ENCODE measurements at places on chromosomes 3 and 15. TPM values are rescaled to one million over a fixed set of nuclear protein-coding genes. Genes with fewer than 3 reads are reported as not detected.

Gene EXD1
- total RNA-seq = not detected

Gene GOLGA8M
- total RNA-seq = 0.82 TPM

Gene LMAN1L
- not detected for total RNA-seq

GRCh38 chr3:136192831-136193230 lies 3.3 kb downstream of the MSL2 start:
- no peak for DNase-seq

DNA sequence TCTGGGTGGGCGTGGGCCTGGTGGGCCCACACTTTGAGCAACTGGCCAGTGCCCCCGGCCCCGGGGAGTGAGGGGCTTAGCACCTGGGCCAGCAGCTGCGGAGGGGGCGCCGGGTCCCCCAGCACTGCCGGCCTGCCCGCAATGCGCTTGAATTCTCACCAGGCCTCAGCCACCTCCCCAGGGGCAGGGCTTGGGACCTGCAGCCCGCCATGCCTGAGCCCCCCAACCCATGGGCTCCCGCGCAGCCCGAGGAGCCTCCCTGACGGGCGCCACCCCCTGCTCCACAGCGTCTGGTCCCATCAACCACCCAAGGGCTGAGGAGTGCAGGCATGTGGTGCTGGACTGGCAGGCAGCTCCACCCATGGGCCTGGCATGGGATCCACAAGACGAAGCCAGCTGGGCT lies 484.3 kb downstream of the UNC13C start:
- DNase-seq = no peak

DNA sequence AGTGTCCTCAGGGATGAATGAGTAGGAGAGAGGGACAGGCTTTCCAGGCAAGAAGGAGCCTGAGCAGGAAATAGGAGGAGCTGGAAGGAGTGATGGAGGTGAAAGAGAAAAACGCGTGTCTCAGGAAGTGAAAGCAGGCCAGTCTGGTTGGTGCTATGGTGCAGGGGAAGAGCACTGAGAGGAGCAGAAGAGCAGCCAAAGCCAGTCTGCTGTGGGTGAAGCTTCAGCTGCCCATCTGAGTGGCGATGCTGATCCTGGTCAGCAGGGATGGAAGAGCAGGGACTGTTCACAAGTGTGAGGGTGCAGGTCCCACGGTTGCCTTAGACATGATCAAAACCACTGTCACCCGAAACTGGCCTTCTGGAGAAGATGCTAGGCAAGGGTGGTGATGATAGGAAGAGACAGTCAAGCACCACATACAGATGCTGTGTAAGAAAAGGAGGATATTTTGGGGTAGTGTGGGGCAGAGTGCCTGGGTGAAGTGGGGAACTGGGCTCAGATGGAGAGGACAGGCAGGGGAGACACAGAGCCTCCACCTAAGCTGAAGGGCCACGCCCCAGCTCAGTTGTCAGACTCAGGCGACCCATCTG lies 5.5 kb upstream of the KY start:
- no peak for DNase-seq

DNA sequence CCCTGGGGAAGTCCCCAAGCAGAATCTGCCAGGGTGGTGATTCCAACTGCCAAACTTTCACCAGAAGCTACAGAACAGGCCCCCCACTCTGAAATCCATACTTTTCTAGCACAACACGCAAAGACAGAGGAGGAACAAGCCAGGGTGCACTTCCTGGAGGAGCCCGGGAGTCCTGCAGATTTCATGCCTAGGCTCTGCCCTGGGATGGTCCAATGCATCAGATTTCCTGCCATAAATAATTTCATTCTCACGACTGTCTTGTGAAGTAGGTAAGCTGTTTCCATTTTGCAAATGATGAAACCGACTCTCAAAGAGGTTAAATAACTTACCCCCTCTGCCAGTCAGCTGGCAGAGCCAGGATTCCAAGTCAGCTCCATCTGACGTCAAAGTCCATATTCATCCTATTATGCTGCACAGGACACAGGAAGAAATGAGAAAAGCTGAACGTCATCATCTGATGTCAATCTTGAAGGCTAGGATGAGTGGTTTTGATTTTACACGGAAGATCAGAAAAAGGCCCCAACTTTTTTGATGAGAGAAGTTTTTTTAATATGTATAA lies 134.8 kb upstream of the IGF1R start:
- DNase-seq = no peak

DNA sequence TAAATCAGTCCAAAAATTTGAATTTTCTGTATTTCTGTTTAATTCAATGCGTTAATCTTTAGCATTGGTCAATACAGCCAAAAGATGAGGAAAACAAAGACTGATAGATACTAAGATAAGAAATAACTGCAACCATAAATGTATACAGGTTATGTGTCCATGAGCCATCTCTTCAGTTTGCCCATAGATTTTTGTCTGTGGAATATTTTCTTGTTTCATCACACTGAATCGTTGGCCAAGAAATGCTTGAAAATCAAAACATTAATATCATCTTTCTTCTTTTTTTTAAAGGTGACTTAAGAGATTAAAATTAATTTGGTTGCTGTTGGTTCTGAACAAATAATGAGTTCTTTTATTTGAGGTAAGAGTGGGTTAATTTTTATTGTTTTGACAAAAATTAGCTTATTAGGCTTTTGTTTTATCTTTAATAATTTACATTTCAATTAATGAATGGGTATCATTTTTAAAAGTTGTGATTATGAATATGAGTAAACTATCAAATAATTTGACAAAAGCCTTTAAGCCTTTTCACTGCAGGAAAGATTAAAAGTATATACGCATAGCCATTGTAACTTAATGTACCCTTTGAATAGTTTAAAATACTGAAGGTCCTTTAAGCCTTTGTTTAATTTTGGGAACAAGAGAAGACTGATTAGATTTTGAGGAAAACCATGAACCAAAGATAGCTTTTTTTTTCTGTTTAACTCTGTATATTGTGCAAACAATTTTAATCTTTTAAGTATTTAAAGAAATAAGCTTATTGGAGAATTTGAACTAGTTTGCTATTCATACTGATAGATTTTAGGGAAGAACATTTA lies 14.7 kb upstream of the CHD2 start:
- no peak for DNase-seq

Gene MELTF
- 4.1 TPM for total RNA-seq

DNA sequence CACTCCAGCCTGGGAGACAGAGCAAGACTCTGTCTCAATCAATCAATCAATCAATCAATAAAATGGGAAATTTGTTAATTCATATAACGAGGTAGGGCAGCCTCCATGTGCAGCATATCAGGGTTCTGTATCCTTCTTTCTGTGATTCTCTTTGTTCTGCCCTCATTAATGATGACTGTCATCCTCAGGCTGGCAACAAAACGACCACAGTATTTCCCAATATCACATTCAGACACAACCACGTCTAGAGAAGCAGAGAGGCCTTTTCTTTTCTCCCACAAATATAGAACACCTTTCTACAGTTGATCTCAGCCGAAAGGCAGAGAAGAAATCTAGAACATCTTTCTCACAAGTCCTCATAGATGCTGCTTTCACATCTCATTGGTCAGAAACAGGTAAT lies 11.2 kb downstream of the CEP19 start:
- DNase-seq = no peak

- no peak for DNase-seq
Measured at GRCh38 chr15:27768732-27769475, 330.2 kb downstream of the OCA2 start.

Gene ARNT2
- 57.1 TPM for total RNA-seq

DNA sequence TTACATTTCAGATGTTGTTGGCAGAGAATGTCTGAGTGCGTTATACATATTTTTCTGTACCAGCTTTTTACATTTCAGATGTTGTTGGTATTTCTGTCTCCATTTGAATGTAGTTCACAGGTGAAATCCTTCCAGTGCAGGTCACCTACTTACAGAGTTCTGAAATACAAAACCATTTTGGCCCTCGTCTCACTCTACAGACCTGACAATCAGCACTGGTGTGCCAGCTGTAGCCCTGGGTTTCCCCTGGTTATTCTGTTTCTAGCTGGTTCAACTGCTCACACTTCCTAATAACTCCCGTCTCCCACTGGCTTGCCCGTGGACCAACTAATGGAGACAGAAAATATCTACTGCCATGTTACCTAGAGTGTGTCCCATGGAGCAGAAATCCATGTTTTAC lies 87.5 kb upstream of the CDIN1 start:
- no peak for DNase-seq

Gene DPPA2
- total RNA-seq = 1.1 TPM

GRCh38 chr15:84603630-84604379 lies 3.0 kb downstream of the ZSCAN2 start:
- no peak for DNase-seq

- no peak for DNase-seq
Measured at GRCh38 chr15:85489773-85490493, 109.5 kb downstream of the AKAP13 start.

DNA sequence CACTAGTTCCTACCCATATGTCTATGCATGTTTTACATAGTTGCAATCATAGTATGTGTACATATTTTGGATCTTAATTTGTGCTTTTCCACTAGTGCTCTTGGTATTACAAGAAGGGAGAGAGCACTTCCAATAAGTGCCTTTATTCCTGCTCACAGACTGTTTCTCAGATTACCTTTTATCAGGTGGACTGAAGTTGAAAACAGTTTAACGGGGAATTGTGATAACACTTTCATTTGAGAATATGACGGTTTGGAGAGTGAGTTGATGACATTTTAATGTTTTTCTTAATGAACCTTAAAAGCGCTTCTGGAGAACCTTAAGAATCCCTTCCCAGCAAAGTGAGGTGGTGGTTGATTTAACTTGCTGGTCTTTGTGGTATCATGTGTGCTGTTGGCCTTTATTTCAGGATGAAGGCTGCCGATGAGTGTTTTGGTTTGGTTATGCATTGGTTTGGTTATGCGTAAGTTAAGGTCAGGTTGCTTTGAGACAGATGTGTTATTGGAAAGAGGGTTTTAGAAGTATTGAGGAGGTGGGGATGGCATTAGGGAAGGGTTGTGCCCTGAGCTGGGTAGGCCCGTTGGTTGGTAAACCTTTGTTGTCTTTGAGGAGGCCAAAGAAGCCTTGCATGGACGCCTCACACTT lies 2.8 kb downstream of the EDEM1 start:
- no peak for DNase-seq

DNA sequence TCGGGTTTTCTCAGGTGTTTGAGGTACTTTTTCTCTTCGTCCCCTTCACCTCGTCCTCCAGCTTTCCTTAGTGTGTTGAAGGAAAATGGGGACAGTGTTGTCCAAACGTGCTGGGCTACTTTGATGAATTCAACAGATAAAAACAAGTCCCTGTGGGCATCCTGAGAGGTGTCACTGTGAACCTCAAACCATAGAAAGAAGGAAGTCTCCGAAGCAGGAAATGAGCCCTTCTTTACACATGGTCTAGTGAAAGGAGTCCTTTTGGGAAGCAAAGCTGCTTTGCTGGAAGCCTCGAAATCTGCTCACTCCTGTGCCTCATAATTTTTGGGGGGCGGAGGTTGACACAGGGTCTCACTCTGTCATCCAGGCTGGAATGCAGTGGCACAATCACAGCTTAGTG lies 10.6 kb downstream of the IL17RB start:
- no peak for DNase-seq

Gene STX19
- not detected for total RNA-seq

DNA sequence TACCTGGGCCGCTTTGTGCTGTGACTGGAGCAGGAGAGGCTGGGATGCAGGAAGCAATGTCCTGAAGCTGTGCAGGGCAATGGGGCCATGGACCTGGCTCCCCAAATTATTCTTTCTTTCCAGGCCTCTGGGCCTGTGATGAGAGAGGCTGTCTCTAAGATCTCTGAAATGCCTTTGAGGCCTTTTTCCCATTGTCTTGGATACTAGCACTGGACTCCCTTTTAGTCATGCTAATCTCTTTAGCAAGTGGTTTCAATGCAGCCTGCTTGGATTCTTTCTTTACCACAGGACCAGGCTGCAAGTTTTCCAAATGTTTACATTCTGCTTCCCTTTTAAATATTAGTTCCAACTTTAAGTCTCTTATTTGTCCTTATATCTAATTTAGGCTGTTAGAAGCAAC lies 64.8 kb upstream of the SGO1 start:
- DNase-seq = no peak

- DNase-seq = no peak
Measured at GRCh38 chr3:132980102-132980501, 58.1 kb upstream of the TMEM108 start.

- no peak for DNase-seq
Measured at GRCh38 chr3:177317247-177317646, 120.0 kb upstream of the TBL1XR1 start.

DNA sequence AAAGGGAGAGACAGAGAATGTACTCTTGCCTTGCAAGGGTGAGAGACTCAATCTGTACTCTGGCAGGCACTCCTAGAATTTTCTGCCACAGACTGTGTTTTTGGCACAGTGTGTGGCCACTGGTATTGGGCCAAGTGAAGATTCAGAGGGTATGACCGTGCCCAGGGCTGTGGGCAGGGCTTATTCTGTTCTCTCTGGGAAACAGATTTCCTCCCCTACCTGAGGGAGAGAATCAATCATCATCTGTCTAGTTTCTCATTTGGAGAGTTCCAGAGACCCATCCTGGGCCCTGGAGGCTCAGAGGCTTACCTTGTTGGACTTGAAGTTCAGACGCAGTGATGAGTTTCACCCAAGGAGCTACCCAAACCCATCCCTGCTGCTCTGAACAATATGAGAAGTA lies 28.2 kb downstream of the CSTA start:
- DNase-seq = no peak

Gene GOLGA8A
- total RNA-seq = 93.4 TPM

Gene TMEM207
- total RNA-seq = not detected

Gene GSK3B
- total RNA-seq = 81.5 TPM

GRCh38 chr3:173173652-173174051 lies 32.6 kb upstream of the SPATA16 start:
- no peak for DNase-seq

DNA sequence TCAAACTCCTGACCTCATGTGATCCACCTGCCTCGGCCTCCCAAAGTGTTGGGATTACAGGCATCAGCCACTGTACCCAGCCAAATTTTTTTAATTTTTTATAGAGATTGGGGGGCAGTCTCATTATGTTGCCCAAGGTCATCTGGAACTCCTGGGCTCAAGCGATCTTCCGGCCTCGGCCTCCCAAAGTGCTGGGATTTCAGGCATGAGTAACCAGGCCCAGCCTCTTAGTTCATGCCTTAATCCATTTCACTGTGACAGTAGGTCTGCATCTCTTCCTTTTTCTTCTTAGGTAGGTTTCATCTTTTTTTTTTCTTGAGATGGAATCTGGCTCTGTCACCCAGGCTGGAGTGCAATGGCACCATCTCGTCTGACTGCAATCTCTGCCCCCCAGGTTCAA lies 37.3 kb upstream of the PPP4R2 start:
- no peak for DNase-seq

- DNase-seq = no peak
Measured at GRCh38 chr3:172096881-172097420, 57.6 kb downstream of the FNDC3B start.

Gene PLA2G4D
- not detected for total RNA-seq

Gene RFTN1
- total RNA-seq = 1.9 TPM

DNA sequence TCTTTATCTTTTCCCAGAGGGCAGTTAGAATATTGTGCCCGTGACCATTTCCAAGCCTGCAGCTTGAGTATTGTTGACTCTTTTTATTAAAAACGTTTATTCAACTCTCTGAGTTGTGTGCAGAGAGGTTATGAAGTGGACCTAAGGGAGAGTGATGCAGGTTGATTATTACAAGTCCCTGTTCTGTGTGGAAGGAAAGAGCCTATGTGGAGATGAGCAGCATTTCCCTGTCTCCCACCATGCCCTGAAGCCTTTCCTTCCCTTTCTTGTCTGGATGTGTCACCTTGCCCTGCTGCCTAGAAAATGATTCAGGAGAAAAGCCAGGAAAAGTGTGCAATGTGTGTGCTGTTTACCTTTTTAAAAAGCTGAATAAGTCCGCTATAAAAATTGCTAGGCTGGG lies 19.4 kb downstream of the ZPLD1 start:
- no peak for DNase-seq

- no peak for DNase-seq
Measured at GRCh38 chr3:58658508-58658907, 8.1 kb downstream of the FAM3D start.

All from neural crest cell (in vitro differentiated cells).